ENCODE measurements at places on chromosomes 16 and 17. TPM values are rescaled to one million over a fixed set of nuclear protein-coding genes. Genes with fewer than 3 reads are reported as not detected.

DNA sequence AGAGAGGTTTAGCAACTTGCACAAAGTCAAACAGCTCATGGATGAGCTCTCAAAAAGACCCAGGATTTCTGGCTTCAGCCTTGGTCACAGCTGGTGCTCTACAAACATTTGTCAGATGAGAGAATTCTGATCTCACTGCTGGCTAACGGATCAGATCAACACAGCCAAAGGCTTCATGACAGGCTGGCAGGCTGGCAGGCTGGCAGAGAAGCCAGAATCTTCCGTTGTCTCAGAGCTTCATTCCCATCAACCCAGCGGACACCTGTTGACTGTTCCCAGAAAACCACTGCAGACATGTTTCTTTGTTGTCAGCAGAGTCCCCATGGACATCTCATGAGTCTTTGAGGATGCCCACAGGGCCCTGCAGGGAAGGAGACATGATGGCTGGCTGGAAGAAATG, 303.8 kb upstream of the ASIC2 start:
- H3K4me1 ChIP-seq, result no peaks in the 10 kb centered on the region
- no peak overlapping the region for H3K4me3 ChIP-seq
- no peak for DNase-seq
- no peaks in the 10 kb centered on the region for H3K36me3 ChIP-seq
- H3K27me3 ChIP-seq, result no peaks in the 10 kb centered on the region

DNA sequence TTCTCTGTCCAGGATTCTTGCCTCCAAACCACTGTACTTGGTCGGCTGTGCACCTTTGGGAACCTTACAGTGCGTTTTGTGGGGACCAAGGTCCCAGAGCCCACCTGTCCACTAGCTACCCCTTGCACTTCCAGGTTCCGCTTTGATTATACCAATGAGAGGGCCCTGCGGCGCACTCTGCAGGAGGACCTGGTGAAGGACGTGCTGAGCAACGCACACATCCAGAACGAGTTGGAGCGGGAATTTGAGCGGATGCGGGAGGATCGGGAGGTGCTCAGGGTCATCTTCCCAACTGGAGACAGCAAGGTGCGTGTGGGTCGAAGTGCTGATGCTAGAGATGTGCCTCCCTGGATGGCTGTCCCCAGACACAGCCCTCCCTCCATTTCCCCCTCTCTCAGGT, 18.8 kb downstream of the POLR2A start:
- H3K27me3 ChIP-seq, result no peaks in the 10 kb centered on the region
- no peak overlapping the region for H3K4me3 ChIP-seq
- DNase-seq, result no peak
- H3K27ac ChIP-seq, result no peak overlapping the region
- no peaks in the 10 kb centered on the region for H3K4me1 ChIP-seq
- peaks cover 61% of the 10 kb centered on the region for H3K36me3 ChIP-seq

GRCh38 chr16:30820952-30821421, 34.0 kb upstream of the ZNF629 start:
- no peak for DNase-seq
- H3K4me1 ChIP-seq, result no peaks in the 10 kb centered on the region
- no peaks in the 10 kb centered on the region for H3K36me3 ChIP-seq

DNA sequence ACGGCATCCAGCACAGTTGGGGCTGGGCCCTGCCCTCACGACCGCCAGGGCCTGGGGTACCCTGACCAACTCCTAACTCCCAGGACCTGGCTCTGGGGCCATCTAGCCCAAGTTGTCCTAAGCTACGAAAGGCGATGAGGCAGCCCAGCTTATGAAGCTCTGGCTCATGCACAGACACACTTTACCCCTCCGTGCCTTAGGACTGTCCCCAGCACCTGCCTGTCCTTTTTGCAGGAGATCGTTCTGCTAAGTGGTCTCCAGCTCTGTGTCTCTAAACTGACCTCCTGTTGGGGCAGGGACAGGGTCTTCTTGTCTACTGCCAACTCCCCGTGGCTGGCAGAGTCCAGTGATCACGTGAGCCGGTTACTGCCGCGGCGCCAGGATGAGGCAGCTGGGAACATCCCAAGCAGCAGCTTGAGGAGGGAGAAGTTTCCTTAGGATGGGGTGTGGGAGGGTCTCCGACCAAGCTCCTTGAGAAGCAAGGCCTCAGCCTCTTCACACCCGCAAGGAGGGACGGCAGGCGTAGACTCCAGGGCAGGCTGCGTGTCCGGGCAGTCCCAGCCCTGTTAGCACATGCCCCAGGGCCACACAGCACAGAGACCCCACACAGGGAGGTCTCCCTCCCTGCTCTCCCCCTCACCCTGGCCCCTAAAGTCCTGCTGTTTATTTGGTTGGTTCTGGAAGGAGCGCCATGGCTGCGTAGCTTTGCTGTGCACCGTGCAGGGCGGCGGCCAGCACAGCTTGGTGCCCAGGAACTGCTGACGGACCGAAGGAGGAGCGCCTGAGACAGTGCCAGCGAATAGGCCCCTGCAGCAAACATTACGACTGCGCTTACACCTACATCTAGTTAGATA, 16.4 kb upstream of the METRNL start:
- no peak overlapping the region for H3K27ac ChIP-seq
- H3K27me3 ChIP-seq, result no peaks in the 10 kb centered on the region
- H3K4me3 ChIP-seq, result no peak overlapping the region
- H3K4me1 ChIP-seq, result peaks cover 8% of the 10 kb centered on the region
- DNase-seq, result no peak

GRCh38 chr17:44312396-44313104, 4.1 kb downstream of the RUNDC3A start:
- peaks cover 20% of the 10 kb centered on the region for H3K4me1 ChIP-seq
- no peaks in the 10 kb centered on the region for H3K27me3 ChIP-seq
- no peak for DNase-seq
- no peak overlapping the region for H3K4me3 ChIP-seq
- no peaks in the 10 kb centered on the region for H3K36me3 ChIP-seq

DNA sequence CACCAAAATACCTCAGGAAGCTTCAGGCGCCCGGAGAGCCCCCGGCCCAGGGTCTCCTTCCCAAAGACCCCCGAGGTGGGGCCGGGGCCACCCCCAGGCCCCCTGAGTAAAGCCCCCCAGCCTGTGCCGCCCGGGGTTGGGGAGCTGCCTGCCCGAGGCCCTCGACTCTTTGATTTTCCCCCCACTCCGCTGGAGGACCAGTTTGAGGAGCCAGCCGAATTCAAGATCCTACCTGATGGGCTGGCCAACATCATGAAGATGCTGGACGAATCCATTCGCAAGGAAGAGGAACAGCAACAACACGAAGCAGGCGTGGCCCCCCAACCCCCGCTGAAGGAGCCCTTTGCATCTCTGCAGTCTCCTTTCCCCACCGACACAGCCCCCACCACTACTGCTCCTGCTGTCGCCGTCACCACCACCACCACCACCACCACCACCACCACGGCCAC, 6.7 kb upstream of the TMEM88 start:
- no peaks in the 10 kb centered on the region for H3K27me3 ChIP-seq
- H3K36me3 ChIP-seq, result peaks cover 8% of the 10 kb centered on the region
- H3K4me3 ChIP-seq, result no peak overlapping the region
- DNase-seq, result no peak
- H3K4me1 ChIP-seq, result peaks cover 15% of the 10 kb centered on the region

GRIN2C gene
- not detected for total RNA-seq

HSF4 gene
- 24.8 TPM for total RNA-seq

KRT31 gene
- not detected for total RNA-seq
